Activated T-helper 1 cell treated with Interleukin-2 at 50 U/mL for 16 hours (primary cell): ENCODE measurements at places on chromosomes 3 and 15.
A peak's percentile ranks its signal among the peaks of the same experiment; 100 is the strongest.

DNA sequence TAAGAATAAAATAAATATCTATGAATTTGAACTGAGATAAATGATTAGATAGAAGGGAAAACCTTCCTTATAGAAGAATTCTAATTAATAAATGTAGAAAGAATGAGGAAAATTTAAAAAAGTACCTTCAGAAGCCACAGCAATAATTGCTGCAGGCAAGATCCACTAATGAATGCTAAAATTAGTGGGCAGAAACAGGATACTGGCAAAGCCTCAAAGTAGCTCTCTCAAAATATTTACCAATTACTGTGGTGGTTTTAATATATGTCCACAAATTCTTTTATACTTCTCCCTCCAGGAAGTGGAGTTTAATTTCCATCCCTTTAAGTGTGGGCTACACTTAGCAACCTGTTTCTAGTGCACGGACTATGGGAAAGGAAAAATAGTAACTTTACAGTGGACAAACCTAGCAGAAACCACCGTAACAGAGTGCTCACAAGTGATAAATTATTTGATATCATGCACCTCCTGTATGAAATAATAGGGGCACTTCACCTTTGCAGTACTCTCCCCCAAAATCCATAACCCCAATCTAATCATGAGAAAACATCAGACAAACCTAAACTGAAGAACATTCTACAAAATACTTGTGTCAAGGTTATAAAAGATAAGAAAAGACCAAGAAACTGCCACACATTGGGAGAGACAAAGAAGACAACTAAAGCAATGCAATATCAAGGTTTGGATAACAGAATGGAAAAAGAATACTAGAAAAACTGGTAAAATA lies 6.8 kb downstream of the PEAK1 start:
- DNase-seq, result no peak

DNA sequence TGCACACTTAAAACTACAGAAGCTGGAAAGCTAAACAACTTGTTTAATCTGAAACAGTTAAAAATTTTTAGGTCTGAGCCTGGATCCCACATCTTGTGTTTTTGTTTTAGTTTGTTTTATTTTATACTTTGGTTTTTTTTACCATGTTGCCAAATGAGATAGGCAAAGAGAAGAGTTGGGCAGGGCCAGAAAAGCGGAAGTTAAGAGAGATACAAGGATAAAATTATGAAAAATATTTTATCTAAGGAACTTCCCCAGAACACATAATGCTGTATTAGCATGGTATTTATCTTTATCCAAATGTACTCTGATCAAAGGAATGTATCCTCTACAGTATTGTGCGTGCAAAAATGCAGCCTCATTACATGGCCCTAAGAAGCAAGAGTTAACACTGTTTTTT lies 50.7 kb downstream of the PROS1 start:
- DNase-seq, result no peak

DNA sequence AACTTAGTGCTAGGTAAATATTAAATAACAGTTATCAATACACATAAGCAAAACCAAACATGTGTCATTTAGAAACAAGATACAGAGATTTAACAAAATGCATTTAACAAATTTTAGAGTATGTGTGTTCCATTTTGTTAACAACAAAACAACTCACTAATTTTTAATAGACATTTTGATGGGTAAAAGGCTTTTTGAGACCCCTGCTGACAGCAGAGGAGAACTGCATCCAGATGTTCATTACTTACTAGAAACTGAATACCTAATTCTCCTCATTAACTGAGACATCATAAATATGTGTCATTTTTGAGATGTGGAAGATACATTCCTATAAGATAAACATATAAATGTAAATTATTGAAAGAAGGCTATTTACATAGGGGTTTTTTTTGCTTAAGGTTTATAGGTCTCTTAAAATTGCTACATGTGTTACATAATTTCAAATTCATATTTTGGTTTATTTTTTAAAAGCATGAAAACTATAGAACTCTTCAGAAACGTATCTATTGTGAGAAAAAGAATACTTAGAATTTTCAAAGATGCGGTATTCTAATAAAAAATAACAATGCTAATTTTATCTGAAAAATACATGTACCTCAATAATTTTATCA lies 1009.8 kb downstream of the TUSC7 start:
- no peak for DNase-seq

DNA sequence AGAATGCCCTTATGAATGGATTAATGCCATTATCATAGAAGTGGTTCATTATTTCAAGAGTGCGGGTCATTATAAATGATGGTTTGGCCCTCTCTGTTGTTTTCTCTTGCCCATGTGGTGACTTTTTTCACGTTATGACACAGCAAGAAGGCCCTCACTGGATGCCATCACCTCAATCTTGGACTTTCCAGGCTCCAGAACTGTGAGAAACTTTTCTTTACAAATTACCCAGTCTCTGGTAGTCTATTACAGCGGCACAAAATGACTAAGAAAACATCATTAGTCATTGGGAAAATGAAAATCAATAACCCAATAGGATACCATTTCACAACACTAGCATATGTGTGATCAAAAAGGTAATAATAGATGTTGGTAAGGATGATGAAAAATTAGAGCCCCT lies 119.0 kb upstream of the LPP start:
- no peak for DNase-seq

- no peak for DNase-seq
Observed at GRCh38 chr3:1037631-1038030, 55.2 kb upstream of the CNTN6 start.

DNA sequence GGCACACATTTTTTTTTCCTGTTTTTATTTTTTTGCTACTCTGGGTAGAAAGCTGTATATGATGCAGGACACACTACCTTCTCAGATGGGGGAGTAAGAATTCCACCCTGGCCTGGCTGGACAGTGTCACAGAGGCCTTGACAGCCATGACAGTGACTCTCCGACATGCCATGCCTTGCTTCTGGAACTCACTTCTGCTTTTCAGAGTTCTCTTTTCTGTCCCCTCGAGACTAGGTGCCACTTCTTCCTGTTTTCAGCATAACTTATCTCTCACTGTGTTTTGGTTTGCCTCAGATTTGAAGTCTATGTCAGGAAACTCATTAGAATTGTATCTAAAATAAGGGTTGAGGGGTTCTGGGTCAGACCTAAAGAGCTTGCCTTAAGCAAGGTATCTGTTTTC lies 69.1 kb upstream of the SEC13 start:
- DNase-seq, result no peak

GRCh38 chr3:88617283-88617682 lies 467.5 kb downstream of the C3orf38 start:
- no peak for DNase-seq

DNA sequence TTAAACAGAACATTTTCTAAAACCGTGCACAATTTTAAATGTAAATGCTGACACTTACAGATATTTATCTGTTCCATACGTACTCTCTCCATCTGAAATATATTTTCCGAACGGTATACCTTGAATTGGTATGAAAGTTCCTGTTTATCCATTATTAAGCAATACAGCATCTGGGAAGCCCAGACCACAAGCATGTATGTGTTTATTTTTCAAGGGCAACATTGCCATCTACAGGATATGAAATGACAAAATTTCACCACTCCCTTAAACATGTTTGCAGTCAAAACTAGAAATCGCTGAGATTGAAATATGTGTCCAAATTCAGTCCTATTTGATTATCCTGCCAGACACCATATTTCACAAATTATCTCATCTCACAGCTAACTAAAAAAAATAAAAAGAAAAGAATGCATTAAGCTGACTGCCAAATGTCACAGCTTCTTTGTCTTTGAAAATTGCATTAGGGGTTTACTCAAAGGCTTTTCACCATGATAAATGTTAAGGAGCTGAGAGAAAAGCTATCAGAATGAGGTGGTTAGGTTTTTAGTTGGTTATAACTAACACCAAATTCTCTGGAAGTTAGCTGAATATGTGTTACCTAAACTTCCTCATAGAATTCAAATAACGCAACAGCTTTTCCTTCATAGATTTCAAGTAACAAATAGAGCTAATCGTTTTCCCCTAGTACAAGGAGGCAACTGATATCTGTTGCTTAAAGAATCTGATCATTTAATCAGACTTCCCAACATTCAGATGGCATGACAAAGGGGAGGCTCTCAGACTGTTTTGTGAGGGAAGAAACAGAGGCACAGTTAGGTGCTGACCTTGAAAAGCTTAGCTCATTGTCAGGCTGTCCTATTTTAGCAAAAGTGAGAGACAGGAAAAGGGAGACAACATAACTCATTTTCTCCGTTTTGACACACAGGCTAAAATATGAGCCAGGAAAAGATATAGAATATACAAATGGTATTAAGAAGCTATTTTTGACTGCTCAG lies 533.1 kb downstream of the TBL1XR1 start:
- DNase-seq, result no peak

DNA sequence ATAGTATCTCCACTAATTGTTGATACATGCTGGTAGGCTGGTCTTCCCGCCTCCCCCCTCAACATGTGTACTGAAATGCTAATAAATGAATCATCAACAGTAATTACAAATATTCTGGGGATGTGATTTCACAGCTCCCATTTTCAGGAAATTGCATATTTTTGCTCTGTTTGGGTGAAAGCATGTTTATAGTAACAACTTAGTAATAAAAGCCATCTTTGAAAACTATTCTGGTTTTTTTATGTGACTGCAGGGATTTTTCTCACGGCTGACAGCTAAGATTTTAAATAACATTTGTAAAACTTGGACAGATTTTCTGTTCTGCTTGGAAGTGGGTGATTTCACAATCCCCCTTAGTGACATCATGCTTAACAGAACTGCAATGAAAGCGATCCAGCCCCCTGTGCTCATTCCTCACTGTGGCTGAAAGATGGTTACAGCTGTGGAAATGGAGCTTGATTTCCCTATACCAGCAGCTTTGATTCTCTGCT lies 25.6 kb upstream of the FAM174B start:
- DNase-seq, result no peak

DNA sequence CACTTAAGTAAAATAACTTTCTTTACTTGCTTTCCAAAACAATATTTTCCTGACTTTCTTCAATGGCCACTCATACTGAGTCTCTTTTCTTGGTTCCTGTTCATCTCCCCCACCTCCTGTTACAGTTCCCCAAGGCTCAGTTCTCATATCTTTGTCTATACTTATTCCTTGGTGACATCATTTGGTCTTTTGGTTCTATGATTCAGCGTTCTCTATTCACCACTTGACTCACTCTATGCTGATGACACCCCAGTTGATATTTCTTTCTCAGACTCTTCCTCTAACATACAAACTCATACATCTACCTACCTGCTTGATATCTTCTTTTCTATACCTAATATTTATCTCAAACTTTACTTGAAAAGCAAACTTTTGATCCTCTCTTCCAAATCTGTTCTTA lies 85.0 kb upstream of the P3H2 start:
- DNase-seq, result no peak

- no peak for DNase-seq
Observed at GRCh38 chr3:14725564-14726440, 50.9 kb downstream of the C3orf20 start.

GRCh38 chr3:135145581-135145980 lies 350.5 kb downstream of the EPHB1 start:
- no peak for DNase-seq

- DNase-seq, result peak; percentile 50
Observed at GRCh38 chr15:81293728-81294515, 30.0 kb downstream of the STARD5 start.

DNA sequence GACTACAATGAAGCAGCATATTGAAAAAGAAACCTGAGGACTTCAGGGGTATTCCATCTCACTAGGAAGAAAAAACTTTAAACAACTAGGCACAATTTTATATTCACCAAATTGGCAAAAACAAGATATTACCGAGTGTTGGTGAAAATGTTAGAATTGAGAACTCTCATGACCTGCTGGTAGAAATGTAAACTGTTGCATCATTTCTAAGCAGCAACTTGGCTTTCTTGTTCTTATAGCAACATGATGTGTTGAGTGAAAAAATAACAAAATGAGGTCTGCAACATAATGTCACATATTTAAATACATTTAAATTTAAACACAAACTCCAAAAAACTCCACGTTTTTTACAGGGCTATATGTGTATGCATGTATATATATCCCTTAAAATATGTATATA lies 59.0 kb upstream of the SPPL2A start:
- no peak for DNase-seq

- DNase-seq, result no peak
Observed at GRCh38 chr3:32257641-32258438, 19.4 kb downstream of the CMTM8 start.

GRCh38 chr3:188257384-188258026 lies 103.5 kb downstream of the LPP start:
- DNase-seq, result no peak

- no peak for DNase-seq
Observed at GRCh38 chr15:64717735-64718495, 57.5 kb downstream of the RBPMS2 start.
